Motor neuron (in vitro differentiated cells): ENCODE measurements at places on chromosomes 2 and 18. TPM values are rescaled to one million over a fixed set of nuclear protein-coding genes. Genes with fewer than 3 reads are reported as not detected.

DNA sequence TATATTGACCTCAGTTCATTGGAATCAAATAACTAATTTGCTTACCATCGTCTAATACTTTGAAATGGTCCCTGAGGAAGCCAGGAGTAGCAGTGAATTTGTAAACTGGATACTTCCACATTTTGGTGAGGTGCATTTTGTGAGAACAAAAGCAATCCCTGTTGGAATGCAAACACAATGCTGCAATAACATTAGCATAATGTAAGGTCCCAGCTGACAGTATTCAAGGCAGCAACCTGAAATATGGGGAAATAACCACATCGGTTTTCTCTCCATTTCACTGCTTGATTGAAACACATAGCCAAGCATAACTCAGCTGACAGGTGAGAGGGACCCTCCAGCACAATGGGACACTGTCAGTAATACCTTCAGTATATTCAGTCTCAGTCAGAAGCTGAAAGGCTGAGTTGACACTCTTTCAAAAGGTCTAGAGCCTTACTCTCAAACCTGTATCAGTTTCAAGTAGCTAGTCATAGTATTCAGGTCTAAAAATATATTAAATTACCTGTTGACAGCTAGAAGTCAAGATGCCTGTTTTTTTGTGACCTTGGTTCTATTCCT lies 1311.9 kb upstream of the NRXN1 start:
- ATAC-seq, result no peak

Gene ITPRIPL1
- 1.8 and 2.9 TPM in 2 replicates for total RNA-seq

Gene CACNB4
- total RNA-seq, result 47.4 and 58.4 TPM in 2 replicates

DNA sequence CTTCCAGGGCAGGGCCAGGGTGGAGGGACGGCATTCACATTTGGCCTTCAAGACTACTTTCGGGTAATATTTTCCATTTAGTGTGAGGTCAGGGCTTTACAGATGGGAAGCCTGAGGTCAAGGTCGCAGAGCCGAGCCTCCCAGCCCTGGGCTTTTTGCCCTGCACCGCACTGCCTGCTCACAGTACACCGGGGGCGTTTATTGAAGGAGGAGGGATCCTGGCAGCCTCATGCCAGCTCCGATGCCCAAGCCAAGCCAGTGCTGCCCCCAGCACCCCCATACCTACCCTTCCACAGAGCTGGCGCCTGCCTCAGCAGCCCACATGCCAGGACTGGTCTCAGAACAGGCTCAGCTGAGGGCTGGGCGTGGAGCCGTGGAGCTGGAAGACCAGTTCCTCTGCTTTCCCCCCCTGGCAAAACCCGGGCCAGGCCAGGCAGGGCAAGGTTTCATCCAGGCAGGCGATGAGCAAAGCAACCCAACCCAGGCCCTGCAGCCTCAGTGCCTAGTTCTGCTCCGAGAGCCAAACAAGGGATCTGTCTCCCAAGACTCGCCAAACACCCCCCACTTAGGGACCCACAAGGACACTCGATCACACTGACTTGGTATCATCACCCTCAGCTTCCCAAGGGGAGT lies 11.9 kb downstream of the SDC1 start:
- ATAC-seq, result peak; percentile 16

Gene CABYR
- 9.4 and 9.8 TPM in 2 replicates for total RNA-seq

GRCh38 chr2:168278424-168278888 lies 31.1 kb upstream of the STK39 start:
- ATAC-seq, result peak; percentile 84

GRCh38 chr2:25590921-25591505 lies 82.4 kb downstream of the DTNB start:
- no peak for ATAC-seq

Gene OTX1
- total RNA-seq, result 1.7 and 7.8 TPM in 2 replicates

Gene RTN4
- total RNA-seq, result 312 and 318 TPM in 2 replicates

Gene LIPG
- total RNA-seq, result 13.8 and 16.9 TPM in 2 replicates

- peak; percentile 87 for ATAC-seq
Measured at GRCh38 chr2:134460583-134460998, 206.7 kb downstream of the MGAT5 start.

Gene CREG2
- total RNA-seq, result 0.27 TPM in 1 of 2 replicates, not detected in the other

GRCh38 chr18:51541230-51541629 lies 343.7 kb upstream of the MEX3C start:
- no peak for ATAC-seq

GRCh38 chr2:191246820-191247380 lies 1.7 kb downstream of the MYO1B start:
- no peak for ATAC-seq

Gene VWA3B
- total RNA-seq, result 0.17 and 0.46 TPM in 2 replicates

Gene MAP3K19
- total RNA-seq, result 0.21 TPM in 1 of 2 replicates, not detected in the other

Gene ALPG
- total RNA-seq, result 0.25 TPM in 1 of 2 replicates, not detected in the other

Gene DCTN1
- total RNA-seq, result 97.9 and 117 TPM in 2 replicates

Gene HNMT
- total RNA-seq, result 3.9 and 4.9 TPM in 2 replicates

- ATAC-seq, result no peak
Measured at GRCh38 chr18:55878224-55878623, 290.2 kb upstream of the TCF4 start.

Gene SMYD1
- 0.08 and 0.09 TPM in 2 replicates for total RNA-seq

- no peak for ATAC-seq
Measured at GRCh38 chr2:66874411-66874810, 439.5 kb downstream of the MEIS1 start.

DNA sequence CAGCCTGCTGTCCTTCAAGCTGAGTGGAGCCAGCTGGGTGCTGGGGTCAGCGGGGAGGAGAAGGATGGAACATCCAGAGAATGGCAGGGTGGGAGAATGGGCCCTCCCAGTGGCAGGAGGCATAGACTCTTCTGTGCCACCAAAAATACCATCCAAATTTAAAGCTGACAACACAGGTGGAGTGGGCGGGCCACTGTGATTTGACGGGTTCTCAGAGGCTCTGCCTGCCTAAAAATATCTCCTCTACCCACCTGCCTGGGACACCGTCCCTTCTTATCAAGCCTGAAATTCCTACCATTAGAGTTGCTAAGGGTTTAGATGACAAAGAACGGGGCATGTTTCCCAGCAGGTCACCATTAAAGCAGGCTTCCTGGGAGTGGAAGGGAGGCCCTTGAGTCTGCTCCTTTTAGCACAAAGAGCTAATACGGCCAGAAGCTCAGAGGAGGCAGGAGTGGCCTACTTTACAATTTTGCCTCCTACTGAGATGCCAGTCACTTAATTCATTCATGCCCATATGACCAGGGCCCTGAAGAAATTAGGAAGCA lies 19.8 kb upstream of the MARCHF4 start:
- no peak for ATAC-seq

Gene PJVK
- total RNA-seq, result 12.0 and 12.8 TPM in 2 replicates

DNA sequence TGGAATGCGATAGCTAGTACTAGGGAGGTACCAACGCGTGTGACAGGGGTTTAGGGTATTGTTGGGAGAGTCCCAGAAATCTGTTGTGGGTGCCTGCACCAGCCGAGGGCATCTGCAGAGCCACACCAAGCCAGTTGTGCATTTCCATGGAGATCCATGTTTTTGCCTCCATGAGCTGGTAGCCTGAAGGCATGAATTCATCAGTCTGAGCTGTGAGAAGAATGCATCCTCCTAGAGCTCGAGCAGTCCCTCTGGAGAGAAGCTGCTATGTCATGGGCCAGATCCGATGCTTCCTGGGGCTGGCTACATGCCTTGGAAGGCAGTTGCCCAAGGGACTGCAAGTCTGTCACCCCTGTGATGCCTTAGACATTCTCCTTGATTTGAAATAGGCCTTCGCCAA lies 57.9 kb downstream of the LIPG start:
- ATAC-seq, result no peak

Gene NGEF
- 5.8 and 13.7 TPM in 2 replicates for total RNA-seq

Gene CPLX4
- 0.10 and 0.23 TPM in 2 replicates for total RNA-seq

DNA sequence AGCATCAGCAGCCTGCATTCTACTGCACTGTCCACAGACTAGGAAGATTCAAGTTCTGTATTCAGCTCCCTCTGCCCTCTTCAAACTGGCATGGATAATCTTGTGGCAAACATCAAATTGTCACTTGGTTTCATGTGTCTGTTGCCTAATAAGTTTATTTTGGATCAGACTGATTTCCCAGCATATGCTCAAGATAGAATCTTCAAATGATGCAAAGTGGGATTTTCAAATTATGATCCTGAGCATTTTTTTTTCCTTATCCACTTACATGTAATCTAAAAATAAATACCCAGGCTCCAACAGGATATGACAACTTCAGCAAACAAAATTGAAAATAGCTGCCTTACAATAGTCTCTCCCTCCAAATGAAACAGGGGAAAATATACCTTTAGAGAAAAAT lies 160.9 kb upstream of the VRK2 start:
- no peak for ATAC-seq

GRCh38 chr2:95121407-95122196 lies at the start of gene MRPS5:
Gene MRPS5, minus strand, starts transcription at chr2:95121808. Its CDS starts 17 bp downstream, at chr2:95121791.
- peak; percentile 96 for ATAC-seq

Gene SCN9A
- 0.15 and 0.35 TPM in 2 replicates for total RNA-seq

Gene CD207
- 0.27 and 0.44 TPM in 2 replicates for total RNA-seq

- no peak for ATAC-seq
Measured at GRCh38 chr2:10914272-10914693, 2.5 kb downstream of the KCNF1 start.

DNA sequence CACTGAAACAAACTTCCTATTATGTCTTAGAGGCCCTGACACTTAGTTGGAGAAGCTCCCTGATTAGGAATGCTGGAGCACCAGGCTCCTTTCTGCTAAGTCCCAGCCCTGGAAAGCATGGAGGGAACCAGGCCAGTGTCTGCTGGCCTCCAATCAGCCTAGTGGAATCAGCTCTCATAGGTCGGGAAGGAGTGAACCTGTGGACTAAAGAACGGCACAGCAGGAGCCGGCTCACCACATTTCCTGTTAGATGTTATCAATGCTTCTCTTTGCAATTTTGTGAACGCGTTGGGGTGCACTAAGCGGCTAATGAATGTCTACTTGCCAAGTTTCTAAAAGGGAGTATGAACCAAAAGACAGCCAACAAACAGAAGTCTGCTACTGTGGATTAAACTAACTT lies 296.6 kb downstream of the NAPG start:
- no peak for ATAC-seq

DNA sequence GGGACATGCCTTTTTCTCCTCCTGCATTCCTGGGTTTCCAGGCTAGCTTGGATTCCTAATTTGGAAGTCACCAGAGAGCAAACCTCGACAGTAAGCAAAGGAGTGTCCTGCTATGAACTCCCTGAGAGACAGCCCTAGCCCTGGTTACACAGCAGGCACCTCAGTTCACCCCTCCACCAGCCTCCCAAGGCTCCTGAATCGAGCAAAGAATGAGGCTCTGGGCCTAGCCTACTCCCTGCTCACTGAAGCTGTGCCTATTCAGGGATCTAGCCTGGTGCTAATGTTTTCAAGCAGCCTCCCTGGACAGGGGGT lies 66.7 kb upstream of the RMDN2 start:
- ATAC-seq, result no peak

DNA sequence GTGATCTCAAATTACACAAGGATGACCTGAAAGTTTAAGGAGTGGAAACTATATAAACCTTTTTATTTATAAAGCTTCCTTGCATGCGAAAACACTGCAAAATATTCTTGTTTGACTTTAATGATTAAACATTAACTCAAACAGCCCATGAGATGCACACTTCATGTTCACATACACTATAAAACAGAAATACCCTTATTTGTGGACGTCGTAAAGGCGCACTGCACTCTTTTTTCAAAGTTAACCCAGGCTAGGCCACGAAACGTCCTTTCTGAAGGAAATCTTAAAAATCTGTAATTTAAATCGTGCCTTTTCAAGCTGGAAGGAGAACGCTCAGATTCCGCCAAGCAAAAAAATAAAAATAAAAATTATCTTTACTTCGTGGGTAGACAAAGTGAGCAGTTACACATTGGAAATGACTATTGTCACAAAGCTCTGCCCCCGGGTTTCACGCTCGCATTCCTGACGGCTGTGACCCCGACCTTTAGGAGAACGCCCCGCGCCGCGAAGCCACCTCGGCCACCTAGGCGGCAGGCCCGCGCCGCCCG lies 728 bp downstream of the FAM168B start:
- ATAC-seq, result no peak

DNA sequence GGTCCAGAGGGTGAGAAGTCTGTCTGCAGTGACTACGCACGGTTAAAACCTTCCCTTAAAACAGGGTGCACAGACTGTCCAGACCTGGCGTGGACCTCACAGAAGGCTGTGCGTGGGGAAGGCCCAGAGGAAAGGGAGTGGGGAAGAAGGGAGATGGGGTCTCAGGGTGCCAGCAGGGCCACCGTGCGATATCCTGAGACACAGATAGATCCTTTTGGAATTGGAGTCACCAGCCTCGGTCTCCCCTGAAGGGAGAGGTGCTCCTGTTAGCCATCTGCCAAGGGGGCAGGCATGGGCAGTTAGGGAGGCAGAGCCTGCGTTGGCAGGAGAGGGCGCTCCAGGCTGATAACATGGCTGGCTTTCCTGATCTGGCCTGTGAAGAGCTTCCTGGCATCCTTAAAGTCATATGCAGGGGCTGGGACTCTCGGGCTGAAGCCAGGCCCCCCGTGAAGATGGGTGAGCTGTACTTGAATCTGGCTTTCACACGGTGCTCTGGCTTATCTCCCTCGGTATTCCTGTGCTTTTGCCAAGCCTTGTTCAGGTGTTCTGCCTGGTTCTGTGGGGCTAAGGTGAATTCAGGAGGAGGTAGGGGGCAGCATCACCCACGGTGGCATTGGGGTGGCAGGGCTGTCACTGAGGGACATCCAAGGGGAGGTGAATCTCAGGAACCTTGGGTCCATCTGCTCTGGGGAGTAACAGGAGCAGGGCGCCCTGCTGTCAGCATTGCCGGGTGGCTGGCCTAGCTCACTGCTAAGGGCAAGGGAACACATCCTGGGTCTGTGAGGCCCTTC lies 107.2 kb upstream of the SMAD2 start:
- ATAC-seq, result peak; percentile 62

GRCh38 chr2:26644188-26644835 lies 3.1 kb upstream of the CIB4 start:
- no peak for ATAC-seq

DNA sequence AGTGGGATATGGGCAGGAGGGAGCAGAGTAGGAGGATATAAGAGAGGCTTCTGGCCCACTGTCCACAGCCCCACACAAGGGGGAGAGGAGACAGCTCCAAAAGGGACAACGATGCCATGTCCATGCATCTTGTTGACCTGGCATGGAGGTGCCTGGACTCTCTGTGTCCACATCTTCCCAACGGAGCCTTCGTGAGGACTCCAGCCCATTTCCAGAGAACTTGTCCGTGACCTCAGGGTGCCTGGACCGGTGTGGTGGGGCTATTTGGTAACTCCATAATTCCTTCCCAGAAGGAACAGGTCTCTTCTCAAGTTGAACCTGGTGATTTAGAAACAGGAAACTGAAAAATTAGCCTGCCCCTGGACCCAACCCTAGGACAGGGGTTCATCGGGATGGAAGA lies 133.9 kb downstream of the CYP26B1 start:
- no peak for ATAC-seq

DNA sequence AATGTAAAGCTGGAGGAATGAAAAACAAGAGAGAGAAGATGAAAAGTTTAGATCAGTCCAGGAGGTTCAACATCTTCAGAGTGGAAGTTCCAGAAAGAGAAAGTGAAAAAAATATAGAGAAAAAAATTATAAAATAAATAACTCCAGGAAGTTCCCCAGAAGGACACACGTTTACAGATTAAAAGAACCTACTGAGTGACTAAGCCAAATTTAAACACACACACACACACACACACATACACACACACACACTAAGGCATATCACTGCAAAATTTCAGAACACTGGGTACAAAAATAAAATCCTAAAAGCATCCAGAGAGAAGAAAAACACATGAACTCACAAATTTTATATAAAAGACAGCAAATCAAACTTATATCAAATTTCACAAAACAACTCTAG lies 85.9 kb upstream of the PMAIP1 start:
- no peak for ATAC-seq
